Right lung (tissue), 10 donors: ENCODE measurements at places on chromosomes 5 and 9.

DNA sequence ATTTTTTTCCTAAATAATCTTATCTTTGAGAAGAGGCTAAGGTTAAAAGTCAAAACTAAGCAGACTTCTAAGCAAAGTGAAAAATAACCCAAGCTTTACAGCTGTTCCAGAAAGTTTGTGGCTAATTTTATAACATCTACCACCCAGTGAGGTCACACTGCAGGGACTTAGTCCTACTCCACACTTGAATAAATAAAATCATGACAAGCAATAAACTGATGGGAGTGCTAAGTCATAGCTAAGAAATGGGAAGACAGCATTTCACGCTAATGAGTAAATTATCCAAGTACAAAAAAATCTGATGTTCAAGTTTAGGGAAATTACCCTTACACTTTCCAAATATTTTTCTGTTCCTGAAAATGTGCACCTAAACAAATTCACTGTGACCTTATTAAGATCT is 47.7 kb downstream of the ZNF608 start:
- no peak for DNase-seq

GRCh38 chr9:124084087-124084486 is 72.5 kb downstream of the LHX2 start:
- DNase-seq: no peak

DNA sequence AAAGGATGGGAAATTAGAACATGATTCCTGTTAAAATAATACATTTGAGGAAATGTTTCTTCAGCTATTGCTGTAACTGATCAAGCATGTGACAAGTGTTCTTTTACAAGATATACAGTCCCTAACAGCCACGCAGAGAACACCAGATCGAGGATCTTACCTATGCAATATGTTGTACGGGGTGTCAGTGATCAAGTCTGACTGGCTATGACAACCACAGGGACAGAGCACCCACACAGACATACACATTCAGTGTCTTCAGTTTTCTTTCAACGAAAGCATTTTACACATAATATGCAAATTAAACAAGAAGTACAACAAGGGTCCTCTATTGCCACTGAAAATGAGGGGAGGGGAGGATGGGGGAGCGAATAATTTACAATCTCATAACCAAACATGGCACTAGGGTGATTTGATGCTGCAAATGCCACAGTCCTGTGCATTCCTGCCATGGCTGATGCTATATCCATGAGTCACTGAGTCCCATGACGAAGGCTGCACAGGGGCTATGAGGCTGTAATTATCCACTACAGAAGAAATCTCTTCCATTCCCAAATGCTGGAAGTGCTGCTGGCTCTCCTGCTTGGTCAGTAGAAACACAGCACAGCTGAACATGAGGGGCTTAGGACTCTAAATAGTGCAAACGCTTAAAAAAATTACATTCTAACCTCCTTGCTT is 118.2 kb downstream of the KLHL3 start:
- DNase-seq: no peak

- DNase-seq: no peak
Observed at GRCh38 chr5:167582886-167583285, 708.6 kb upstream of the WWC1 start.

GRCh38 chr9:74500584-74500924 is 3.4 kb downstream of the RORB start:
- no peak for DNase-seq

DNA sequence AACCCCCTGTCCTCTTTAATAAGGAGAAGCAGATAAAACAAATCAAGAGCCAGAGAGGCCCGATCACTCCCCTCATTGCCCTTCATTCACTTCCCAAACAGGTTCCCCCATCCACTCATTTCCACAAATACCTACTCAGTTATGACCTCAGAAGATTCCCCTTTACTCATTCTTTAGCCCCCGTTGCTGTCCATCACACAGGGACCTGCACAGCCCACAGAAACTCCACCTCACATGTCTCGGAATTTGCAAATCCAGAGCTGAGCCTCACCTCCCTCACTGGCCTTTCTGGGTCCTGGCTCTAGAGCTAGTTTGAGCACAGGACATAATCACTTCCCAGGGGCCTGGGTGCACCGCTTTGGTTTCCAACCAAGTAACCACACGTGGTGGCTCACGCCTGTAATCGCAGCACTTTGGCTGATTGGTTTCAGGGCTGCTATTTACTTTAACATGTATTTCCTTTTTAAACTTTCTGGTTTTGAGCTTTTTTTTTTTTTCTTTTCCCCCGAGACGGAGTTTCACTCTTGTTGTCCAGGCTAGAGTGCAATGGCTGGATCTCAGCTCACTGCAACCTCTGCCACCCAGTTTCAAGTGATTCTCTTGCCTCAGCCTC is 17.8 kb downstream of the ATP6V0E1 start:
- no peak for DNase-seq

- DNase-seq: no peak
Observed at GRCh38 chr5:74665273-74665672, 19.8 kb upstream of the HEXB start.

DNA sequence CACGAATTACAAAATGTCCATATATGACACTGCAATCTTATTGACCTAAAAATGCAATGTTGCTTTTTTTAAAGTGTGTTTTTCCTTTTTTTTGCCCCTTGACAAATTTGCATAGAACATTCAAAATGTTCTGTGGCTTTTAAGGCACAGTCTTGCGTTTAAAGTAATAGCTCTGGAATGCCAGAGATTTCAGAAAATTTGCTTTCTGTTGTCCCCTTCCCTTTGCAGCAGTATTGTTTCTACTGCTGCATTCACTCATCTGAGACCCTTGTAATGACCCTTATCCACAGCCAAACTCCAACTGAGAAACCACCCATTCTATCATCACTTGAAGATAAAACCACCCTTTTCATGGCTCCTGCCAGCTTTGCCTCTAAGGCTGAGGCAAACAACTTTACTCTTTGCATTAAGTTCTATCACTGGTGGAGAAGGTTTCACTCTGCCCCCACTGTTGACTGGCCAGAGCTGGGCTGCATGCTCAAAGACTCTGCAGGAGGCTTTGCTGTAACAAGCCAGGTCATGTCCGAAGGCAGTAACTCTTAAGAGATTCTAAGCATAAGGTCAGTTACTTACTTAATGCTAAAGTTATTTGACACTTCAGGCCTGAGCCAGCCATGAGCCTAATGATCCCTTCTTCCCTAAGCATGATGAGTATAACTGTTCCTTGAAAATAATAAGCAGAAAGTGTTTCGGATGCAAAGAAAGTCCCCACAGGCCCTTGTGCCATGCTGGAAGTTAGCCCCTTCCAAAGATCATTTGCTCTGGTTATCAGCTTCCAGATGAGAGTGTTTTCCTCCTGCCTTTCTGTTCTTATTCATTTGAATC is 101.9 kb downstream of the CD180 start:
- DNase-seq: peak; percentile 37

DNA sequence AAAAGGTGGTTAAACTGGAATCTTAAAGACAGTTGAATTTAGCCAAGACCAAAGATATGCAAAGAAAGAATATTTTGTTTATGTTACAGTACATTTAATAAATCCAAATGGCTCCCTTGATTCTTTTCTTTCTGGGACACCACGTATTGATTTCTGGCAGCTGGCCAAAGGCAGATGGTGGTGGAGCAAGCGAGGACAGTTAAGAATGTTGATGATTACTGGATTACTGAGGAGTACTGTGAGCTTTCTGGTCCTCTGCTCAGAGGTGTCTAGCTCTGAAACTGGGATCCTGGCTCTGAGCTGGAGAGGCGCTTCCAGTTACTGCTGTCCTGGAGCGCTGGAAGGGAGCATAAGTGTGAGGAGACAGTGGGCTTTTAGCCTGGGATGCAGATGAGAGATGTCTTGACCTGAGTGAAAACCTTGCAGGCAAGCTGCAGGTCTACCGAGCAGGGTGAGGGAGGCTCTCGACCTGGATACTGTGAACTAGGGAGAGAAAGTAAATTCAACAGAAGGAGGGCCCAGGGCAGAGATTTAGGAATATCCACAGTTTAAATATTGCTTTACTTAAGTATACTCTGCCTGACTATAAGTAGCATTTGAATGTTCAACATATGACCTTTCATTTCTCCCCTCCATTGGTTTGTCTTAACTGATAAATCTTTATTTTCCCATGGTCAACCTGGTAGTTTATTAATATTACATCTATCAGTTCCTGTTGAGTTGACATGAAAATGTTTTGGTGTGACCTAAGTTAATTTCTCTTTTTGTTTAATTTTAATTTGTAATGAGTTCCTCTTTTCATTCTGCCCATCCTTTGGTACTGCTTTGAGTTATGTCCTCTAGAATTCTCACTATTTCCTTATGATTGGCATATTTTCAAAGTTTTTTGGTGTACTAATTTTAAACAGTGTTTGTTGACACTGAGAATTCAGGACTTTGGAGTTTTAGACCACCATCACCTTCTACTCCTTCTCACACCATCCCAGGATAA is 3.7 kb downstream of the SYK start:
- DNase-seq: no peak

DNA sequence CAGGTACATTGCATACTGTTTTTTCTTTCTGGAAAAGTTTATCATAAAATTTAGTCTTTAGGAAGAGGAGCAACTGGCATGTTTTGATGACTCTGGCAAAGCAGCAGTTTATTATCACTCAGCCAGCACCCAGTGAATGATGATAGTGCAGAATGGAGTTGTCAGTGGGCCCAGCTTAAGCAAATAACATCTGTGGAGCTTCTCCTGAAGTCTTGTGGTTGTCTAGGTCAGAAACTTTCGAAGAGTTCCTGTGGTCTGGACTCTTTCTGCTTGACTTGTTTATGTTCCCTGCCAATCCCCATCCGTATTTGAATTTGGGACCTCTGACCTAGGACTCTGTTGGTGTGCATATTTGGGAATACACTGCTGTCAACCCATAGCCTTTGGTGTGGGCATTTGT is 38.1 kb upstream of the C5orf47 start:
- DNase-seq: no peak

DNA sequence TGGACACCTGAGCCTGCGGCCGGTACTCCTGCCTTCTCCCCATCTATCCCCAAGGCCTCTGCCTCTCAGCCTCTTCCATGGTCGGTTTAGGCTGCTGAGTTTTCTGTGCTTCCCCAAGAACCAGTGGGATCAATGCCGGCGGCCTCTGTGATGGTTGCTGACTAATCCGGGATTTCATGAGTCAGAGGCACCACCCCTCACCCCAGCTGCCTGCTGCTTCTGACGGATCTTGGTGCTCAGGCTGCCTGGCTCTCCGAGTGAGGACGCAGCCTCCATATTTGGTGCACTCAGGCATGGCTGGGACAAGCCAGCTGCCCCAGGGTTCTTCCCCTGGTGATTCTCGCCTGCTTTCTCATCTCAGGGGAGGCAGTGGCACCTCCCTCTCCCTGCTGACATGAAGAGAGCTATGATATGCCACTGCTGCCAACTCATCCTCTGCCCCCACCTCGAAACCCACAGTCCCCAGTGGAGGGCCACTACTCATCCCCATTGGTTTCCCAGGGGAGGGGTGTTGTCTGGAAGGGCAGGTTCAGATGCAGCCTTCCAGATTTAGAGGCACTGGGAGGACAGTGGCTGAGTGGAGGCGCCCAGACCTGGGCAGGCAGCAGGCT is 3.3 kb upstream of the MAN1B1 start:
- DNase-seq: no peak

GRCh38 chr9:5870691-5871090 is 20.0 kb upstream of the MLANA start:
- peak; percentile 10 for DNase-seq

- no peak for DNase-seq
Observed at GRCh38 chr5:67214707-67215447, 18.3 kb upstream of the CD180 start.

- no peak for DNase-seq
Observed at GRCh38 chr5:135973323-135974020, 18.7 kb upstream of the LECT2 start.

DNA sequence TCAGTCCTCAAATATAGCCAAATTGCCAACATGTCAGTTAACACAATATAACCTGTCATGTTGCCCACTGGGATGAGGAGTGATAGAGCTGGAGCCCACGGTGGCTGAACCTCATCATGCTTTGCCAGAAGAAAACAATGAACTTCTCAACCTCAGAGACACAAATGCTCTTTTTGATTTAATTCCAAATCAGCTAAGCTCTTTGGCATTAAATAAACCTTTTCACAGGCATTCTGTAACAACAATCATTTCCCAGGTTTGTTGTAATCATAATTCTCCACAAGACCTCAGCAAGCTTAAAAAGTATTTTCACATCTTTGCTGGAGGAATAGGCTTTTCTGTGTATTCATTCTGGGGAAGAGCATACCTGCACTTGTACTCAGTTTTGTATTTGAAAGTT is 830.9 kb downstream of the MAT2B start:
- DNase-seq: no peak

DNA sequence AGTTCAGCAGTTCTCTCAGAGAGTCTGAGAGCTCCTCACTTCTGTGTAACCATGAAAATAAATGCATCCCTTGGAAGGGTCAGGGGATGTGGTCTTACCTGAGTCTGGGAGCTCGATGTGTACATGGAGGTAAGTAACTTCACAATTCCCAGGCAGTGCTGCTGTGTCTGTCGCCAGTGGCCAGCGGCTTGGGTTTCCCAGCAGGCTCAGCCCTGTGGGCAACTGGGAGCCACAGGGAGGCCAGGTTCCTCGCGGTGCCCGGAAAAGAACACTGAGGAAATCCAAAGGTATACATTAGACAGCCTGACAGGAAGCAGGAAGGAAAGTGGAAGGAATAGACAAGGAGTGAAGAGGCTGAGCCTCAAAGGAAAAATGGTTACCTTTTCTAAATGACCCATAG is 62.2 kb downstream of the OSTF1 start:
- no peak for DNase-seq

DNA sequence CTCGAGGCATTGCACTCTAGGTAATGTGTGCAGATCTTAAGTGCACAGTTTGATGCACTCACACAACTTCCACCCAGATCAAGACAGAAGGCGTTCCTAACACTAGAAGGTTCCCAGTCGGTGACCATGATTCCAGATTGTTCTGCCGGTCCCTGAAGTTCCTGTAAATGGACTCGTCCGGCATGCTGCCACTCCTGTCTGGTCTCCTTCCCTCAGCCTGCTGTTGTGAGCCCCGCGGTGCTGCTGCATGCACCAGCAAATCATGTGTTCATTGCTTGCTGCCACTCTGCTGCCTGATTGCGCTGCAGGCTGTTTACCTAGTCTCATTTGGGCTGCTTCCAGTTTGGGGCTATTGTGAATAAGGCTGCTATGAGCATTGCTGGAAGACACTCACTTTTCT is 11.5 kb downstream of the STKLD1 start:
- DNase-seq: no peak

DNA sequence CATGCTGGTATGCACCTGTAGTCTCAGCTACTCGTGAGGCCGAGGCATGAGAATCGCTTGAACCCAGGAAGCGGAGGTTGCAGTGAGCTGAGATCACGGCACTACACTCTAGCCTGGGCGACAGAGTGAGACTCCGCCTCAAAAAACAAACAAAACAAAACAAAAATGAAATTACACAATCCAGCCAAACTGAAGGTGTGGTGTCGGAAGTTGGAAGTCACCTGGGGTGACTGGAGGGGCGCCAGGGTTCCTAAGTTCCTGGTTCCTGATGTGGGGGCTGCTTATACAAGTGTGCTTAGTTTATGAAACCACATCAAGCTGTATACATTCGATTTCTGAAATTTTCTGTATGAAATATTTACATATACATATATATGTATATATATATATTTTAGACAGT is 3.7 kb upstream of the DOLPP1 start:
- DNase-seq: no peak
